ENCODE measurements at places on chromosomes 4 and X.

DNA sequence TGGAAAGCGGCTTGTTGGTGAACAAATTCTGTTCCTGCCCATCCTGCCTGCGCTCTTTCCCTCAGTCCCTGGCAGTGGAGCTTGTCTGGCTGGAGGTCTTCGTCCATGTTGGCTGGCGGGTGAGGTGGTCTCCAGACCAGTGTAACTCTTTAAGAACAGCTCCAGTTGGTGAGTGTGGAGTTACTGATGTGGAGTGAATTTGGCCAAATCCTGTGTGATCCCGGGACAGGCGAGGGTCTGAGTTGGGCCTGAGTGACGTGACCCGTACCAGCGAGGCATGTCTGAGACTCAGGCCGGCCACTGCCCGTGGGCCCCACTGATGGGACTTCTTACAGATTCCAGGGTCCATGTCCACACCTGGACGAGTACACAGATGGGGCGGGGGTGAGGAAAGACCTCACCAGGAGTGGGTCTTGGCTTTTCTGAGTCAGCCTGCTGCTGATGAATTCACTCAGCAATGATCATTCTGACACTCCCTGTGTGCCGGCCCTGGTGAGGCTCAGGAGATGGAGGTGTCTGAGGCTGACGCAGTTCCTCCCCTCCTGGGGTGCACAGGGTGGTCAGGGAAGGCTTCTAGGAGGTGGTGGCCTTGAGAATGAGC lies 45.5 kb downstream of the PSAPL1 start:
- no peak for DNase-seq

GRCh38 chr4:181541396-181541795 lies 701.8 kb upstream of the TENM3 start:
- DNase-seq = no peak

GRCh38 chrX:54721424-54721823 lies 76.6 kb downstream of the ITIH6 start:
- DNase-seq = no peak

DNA sequence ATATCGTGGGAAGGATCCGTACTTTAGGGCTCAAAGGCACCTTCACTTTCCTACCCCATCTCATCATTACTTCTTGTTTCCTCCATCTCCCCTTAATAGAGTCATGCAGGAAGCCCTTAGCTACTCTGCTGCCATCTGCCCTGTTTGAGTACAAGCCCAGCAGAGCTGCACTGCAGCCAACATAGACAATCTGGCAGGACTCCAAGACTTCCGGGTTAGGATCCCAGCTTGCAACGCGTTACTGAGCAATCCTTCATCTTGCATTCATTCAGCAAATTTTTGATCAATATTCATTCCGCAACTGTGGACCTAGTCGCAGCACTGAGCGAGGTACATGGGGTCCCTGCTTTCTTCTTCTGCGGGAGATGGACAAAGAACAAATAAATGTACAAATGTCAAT lies 344.9 kb downstream of the BCOR start:
- no peak for DNase-seq

DNA sequence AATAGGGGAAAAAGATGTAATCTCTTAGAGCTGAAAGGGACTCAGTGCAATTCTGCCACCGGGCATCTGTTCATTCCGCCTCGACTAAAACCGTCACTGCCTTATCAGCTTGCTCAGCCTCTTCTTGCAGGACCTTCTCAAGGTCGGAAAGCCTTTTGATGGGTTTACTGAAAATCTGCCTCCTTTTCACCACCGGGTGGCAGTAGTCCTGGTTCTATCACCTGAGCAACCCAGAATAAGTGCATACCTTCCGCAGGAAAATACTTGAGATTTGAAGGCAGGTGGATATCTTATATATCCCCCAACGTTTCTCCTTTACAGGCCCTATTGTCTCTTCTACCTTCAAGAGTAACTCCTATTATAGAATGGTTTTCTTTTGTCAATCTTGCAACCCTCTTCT lies 103.4 kb upstream of the PAK3 start:
- DNase-seq = peak; percentile 17

- DNase-seq = no peak
Measured at GRCh38 chr4:35342833-35343232, 901.5 kb downstream of the ARAP2 start.

GRCh38 chr4:24273136-24273535 lies 311.2 kb downstream of the DHX15 start:
- no peak for DNase-seq

DNA sequence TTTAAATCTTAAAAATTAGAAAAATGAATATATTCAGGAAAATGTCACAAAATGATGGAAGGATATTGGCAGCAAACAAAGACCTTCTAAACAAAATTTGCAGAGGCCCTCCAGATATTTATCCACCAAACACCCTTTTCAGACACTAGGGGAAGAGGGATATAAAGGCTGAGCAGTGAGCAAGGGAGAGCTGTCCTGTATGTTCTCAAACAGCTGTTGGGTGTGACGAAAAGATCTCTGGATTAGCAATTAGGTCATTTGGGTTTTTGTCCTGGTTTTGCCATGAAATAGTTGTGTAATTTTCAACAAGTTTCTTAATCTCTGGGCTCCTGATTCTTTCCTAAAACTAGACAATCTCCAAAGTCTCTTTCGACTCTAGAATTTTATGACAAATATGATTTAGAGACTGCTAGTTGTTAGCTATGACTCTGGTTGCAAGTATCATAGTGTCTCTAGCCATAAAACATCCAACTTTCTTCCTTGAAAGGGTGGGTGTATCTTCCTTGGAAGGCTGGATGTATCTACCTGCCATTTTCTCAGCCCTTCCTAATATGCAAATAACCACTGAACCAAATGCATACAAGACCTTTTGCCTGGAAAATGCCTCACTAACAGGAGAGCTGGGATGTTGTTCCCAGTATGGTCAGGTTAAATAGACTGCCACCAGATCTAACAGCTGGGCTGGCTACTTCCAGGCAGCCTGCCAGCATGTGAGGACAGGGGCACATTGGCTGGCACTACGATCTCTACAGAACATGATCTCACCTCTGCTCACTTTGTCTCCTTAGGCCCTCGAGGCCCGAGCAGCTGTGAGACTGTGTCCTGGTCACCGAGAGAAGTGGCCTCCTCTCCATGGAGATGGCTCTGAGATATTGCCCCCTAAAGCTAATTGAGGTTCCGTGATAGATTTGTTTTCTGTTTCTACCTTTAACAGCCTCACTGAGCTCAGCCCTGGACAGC lies 225.5 kb upstream of the JADE1 start:
- DNase-seq = no peak

- DNase-seq = no peak
Measured at GRCh38 chr4:137125011-137125410, 407.3 kb downstream of the PCDH18 start.

GRCh38 chr4:77859256-77859655 lies 3.4 kb upstream of the MRPL1 start:
- no peak for DNase-seq

DNA sequence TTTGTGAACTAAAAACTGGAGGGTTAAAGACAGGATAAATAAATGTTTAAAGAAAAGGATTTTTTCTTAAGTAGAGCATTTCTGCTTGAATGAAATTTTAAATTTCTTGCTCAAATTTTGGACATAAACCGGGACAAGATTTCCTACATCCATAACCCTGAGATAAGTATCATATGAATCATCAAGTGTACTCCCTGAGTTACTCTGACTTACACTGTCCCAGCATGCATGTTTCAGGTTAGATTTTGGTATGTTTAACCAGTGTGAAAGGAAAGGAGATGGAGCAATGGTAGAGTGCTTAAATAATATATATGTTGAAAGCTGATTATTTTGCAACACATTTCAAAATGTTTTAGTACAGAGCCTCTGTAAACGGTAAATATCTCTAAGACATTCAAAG lies 175.2 kb downstream of the ADGRL3 start:
- DNase-seq = no peak

GRCh38 chrX:25198891-25199290 lies 183.1 kb upstream of the ARX start:
- no peak for DNase-seq

DNA sequence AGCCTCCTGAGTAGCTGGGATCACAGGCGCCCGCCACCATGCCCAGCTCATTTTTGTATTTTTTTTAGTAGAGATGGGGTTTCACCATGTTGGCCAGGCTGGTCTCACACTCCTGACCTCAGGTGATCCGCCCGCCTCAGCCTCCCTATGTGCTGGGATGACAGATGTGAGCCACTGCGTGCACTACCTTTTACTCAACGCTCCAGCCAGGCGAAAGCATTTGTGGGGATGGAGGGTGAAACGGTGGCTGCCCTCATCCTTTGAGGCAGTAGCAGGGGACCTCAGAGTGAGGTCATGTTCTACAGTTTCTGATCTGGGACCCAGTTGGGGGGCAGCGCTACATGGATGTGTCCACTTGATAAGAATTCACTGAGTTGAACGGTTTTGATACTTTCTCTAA lies 65.8 kb upstream of the GPR78 start:
- no peak for DNase-seq

DNA sequence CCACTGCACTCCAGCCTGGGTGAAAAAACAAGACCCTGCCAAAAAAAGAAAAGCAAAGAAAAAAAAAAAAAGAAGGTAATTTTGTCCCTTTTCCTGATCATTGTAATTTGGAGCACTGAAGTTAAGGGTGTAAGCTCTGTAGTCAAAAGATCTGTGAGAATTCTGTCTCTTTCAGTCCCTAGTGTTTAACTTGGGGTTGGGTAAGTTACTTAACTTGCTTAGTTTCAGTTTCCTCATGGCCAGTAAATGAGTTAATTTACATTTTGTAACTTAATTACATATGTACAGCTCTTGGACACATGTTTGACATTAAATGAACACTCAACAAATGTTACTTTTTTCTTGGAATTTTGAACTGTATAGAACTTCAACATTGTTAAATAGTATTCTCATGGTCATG lies 10.9 kb upstream of the UBE2K start:
- DNase-seq = no peak

GRCh38 chr4:140252141-140252741 lies 98.3 kb upstream of the MAML3 start:
- peak; percentile 32 for DNase-seq

GRCh38 chr4:6794189-6794588 lies 11.7 kb downstream of the KIAA0232 start:
- no peak for DNase-seq

DNA sequence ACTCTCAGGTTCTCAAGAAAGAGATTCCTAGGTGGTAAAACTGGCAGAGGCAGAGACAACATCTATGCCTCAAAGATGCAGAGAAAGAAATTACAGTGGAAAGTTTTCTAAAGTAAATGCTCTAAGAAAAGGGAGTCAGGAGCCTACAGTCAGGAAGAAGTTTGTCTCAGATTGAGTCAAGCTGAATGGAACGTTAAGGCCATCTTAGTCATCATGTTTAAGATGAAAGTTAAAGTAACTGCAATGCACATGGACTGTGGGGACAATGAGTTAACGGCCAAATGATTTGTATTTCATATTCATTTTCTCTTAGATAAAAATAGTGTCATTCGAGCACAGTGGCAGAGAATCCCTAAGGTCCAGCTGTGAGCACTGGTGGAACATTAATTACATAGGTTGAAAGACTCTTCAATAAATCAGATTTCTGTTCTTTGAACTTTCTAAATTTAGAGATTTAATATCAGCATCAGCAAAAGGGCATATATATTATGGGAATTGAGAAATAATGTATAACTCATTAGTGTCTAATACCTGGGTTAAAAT lies 384.6 kb downstream of the DTHD1 start:
- no peak for DNase-seq

GRCh38 chrX:150940844-150941495 lies 42.2 kb upstream of the HMGB3 start:
- DNase-seq = no peak

DNA sequence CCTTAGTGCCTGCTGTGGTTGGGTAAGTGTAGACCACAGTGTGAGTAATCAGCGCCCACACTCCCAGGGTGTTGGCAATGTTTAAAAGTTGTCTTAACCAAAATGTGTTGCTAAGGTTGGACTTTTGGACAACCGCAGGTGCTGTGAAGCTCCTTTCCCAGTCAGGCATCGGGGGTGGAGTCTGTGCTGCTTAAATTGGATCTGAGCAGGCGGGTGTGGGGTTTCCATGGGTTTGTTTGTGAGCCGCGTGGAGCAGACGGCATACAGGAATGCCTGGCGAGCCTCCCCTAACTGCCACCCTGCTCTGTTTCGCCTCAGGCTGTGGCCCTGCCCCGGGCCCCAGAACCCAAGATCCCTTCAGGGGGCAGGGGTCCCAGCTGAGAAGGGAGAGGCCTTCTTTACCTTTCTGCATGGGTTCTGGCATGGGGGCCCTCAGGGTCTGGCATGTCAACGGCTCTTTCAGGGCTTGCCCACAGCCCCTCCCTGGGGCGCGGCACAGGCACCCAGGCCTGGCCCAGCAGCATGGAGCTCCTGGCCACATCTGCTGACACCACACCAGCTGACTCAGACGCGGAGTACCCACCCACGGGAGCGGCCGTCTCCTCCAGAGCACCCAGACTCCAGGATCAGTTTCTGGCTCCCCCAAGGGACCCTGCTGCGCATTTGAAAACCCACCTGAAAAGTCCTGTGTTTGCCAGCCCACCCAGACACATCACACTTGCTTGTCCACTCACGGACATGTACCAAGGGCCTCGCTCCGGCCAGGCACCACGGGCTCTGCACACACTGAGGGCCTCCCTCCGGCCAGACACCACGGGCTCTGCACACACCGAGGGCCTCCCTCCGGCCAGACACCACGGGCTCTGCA lies 5.1 kb upstream of the SPON2 start:
- DNase-seq = no peak

DNA sequence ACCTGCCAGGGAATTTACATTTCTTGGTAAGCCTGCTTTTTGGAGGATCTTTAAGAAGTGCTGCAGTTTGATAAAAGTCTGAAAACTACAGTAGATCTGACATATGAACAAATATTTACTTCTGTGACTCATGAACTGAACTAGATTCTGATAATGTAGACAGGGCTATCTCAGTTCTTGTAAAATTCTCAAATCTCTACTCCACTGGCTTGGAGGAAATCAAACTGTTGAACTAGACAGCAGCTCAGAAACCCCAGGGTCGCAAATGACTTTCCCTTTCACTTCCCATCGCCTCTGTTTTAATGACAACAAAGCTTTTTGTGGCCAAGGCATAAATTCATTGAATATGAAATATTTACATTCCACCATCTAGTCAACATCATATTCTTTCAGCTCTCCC lies 15.4 kb upstream of the OCIAD1 start:
- no peak for DNase-seq

GRCh38 chr4:134216411-134216810 lies 14.8 kb upstream of the PABPC4L start:
- DNase-seq = no peak

DNA sequence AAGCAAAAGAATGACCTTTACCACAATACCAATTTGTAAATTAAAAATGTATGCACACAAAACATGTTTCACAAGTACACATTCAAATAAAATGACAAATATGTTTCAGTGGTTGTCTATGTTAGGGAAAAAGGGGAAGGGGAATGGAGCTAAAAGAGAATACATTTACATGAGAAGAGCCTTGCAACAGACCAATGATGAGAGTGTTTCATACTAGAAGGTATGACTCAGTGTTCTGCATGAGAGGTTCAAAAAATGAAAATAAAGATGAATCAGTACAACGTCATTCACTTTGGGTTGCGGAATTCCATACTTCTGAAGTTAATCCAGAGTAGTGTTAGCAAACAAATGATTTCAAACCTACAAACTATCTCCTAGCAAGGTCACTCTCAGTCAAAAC lies 51.7 kb downstream of the RPGR start:
- no peak for DNase-seq

- no peak for DNase-seq
Measured at GRCh38 chr4:61772126-61772525, 572.0 kb downstream of the ADGRL3 start.

- DNase-seq = no peak
Measured at GRCh38 chr4:112966701-112967488, 82.6 kb upstream of the ANK2 start.

All from NCI-H2227 treated with DMSO at 0.1 percent for 48 hours (cell line).